ENCODE measurements at places on chromosomes 1 and 21.

DNA sequence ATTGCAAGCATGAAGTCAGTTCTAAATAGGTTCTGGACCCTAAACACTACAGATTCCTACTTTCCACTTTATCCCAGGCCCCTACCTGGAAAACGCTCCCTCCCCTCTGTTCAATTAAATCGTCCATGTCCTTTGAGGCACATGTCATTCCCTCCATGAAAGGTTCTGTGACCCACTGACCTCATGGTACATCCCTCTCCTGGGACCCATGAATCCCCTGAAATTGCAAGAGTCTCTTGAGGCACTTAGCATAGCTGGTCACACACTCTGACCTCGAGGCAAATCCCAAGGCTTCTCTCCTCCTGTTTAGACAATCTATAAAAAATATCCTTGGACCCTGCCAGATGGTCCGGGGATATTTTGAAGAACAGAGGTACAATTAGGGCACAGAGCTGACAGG lies 34.3 kb upstream of the KRTAP19-8 start:
- DNase-seq = no peak

- DNase-seq = peak; percentile 24
Measured at GRCh38 chr1:95953015-95953414, 719.0 kb downstream of the RWDD3 start.

- DNase-seq = no peak
Measured at GRCh38 chr1:94871031-94871430, 50.9 kb downstream of the SLC44A3 start.

- DNase-seq = no peak
Measured at GRCh38 chr1:26724118-26724517, 28.3 kb downstream of the ARID1A start.

- no peak for DNase-seq
Measured at GRCh38 chr1:245598524-245599305, 443.9 kb downstream of the KIF26B start.

- DNase-seq = no peak
Measured at GRCh38 chr1:31977385-31978131, 36.1 kb upstream of the KHDRBS1 start.

DNA sequence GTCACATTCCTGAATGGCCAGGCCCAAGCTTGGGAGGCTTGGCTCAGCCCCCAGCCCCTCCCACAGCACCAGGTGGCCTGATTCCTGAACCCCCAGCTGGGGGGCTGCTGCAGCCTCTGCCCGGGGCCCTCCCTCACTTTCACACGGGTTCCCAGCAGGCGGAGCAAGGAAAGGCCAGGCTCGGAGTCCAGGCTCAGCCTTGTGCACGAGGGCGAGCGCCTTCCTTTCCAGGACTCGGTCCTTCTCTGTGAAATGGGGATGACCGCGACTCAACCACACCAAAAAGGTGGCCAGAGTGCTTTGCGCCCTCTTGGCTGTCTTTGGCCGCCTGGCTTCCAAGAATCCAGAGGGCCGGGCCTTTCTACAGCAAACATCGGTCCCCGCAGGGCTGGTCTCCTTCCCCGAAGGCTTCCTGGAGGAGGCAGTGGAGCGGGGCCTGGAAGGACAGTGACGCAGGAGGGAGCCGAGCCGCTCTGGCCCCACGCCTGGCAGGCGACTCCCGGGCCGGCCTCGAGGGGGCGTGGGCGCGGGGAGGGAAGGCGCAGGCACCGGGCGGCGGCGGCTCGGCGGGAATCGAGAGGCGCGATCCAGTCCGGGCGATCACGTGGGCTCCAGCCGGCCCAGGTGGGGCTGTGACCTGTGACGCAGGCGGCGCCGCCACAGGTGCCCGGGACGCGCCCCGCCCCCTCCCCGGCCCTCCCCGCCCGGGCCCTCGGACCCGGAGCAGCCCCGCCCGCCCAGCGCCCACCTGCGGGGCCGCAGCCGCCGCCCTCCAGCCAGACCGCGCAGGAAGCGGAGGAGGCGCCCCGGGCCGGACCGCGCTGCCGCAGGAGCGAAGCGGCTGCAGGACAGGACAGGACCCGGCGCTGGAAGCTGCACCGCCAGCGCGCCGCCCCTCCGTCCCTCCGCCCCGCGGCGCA lies at the start of gene ARHGEF16:
Gene ARHGEF16, plus strand, starts transcription at position 775 of the 920 bp plus-strand sequence. CDS start 8,420 bp downstream, outside the sequence.
- DNase-seq = no peak

GRCh38 chr1:45687754-45688740 lies at the start of gene TMEM69:
TMEM69 (plus strand) TSS chr1:45688181; CDS start chr1:45691069, 2,888 bp downstream.
- DNase-seq = peak; percentile 86

GRCh38 chr1:202860744-202861419 lies 28.1 kb downstream of the RABIF start:
- no peak for DNase-seq

DNA sequence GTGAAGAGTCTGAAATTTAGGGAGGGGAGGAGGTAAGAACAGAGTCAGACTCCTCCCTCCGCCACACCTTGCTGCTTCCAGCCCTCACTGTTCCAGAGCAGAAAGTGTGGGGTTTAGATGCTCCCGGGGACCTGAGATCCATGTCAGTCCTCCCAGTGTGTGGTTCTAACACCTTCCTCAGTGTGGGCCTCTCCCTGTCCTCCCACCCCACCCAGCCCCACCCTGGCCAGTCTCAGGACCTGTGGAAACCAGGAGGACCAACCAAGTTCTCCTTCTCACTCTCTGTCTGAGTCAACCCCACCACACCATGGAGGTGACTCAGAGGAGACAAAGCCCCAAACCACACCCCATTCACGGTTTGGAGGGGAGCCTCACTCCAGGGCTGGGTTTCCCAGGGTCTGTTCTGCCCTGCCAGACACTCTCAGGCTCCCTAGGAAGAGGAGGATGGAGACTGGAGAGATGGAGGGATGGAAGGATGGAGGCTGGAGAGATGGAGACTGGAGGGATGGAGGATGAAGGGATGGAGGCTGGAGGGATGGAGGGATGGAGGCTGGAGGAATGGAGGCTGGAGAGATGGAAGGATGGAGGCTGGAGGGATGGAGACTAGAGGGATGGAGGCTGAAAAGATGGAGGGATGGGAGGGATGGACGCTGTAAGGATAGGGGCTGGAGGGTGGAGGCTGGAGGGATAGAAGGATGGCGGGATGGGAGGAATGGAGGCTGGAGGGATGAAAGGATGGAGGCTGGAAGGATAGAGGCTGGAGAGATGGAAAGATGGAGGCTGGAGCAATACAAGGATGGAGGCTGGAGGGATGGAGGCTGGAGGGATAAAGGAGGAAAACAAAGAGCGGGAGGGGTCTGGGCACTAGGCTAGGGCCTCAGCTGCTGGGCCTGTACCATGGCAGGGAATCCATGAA lies 100.9 kb upstream of the RUNX3 start:
- no peak for DNase-seq

DNA sequence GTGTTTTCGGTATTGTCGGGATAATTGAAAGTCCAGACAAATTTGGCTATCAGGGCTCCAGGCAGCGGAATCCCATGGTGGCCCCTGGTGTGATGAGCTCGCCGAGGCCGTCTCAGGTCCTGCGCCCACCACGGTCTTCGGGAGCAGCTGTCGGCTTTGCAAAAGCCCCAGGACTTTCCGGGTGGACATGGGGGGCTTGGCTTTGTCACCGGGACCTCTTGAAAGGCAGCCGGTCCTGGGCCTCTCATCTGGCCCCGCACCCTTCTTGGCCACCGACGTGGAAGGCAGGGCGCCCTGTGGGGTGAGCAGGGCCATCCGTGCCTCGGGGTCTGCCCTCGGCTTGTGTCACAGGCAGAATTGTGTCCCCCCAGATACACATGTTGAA lies 87.1 kb upstream of the ACTRT2 start:
- no peak for DNase-seq

DNA sequence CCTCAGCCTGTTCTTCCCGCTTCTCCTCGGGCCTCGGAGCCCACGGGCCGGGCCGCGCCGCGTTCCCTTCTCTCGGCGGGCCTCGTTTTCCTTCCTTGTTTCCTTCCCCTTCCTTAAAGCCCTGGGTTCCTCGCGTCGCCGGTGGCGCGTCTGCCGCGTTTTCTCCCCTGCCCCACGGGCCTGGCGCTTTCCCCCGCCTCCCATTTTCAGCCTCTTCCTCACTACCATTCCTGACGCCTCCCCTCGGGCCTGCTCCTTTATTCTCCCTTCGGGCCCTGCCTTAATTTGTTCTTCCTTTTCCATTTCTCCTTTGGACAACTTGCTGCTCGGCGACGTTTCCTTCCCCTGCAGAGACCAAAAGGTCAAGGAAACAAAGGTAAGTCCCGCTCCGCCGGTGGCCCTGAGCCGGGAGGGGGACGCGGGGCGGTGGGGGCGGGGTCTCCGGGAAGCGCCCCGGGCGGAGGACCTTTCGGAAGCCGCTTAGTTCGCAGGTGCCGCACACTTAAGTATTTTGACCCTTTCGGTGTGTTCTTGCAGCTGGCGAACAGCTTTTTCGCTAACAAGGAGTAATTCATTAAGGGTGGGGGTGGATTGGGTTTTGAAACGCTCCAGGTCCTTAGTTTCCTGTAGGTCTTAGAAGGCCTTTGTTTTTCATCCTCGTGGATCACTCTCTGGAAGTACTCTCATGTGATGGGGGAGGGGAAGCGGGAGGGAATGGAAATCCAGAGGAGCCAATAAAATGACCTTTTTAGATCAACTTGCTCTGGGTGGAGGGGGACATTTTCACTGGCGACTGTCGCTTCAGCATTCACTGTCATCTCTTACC lies 780 bp downstream of the YTHDF2 start:
- DNase-seq = peak; percentile 12

- DNase-seq = peak; percentile 54
Measured at GRCh38 chr1:66503841-66504470, 30.0 kb upstream of the SGIP1 start.

DNA sequence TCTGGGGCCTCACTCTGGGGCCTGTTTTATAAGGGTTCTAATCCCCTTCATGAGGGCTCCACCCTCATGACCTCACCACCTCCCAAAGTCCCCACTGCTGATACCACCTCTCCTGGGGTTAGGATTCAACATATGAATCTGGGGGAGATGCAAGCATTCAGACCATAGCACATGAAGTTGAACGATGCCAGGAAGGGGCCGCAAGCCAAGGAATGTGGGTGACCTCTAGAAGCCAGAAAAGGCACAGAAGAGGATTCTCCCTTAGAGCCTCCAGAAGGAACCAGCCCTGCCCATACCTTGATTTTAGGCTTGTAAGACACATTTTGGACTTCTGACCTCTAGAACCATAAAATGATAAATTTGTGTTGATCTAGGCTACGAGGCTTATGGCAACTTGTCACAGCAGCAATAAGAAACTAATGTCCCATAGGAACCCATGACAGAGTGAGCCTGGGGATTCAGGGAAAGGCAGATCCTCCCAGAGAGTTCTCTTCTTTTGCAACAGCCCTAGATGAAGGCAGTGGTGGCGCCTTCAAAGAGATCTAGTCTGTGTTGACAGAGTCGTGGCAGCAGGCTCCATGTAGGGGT lies 27.9 kb downstream of the TRIM67 start:
- DNase-seq = no peak

DNA sequence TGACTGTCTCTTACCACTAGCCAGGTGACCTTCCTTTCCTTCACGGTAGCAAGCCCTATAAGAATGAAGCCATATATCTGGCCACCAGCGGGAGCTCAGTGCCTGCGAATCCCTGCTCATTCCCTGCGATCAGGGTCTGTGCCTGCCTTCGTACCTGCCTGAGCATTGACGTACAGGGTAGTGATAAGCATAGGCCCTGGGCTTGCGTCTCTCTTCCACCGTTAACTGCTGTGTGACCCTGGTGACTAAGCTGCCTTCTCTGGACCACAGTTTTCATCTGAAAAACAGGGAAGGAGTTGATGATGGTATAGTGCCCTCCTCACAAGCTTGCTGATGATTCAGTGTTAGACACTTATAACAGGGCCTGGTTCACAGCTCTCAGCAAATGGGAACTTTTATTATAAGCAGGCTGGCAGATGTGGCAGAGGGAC lies 4.1 kb downstream of the ZC3H12A start:
- no peak for DNase-seq

- no peak for DNase-seq
Measured at GRCh38 chr1:224377676-224378006, 21.0 kb downstream of the CNIH4 start.

DNA sequence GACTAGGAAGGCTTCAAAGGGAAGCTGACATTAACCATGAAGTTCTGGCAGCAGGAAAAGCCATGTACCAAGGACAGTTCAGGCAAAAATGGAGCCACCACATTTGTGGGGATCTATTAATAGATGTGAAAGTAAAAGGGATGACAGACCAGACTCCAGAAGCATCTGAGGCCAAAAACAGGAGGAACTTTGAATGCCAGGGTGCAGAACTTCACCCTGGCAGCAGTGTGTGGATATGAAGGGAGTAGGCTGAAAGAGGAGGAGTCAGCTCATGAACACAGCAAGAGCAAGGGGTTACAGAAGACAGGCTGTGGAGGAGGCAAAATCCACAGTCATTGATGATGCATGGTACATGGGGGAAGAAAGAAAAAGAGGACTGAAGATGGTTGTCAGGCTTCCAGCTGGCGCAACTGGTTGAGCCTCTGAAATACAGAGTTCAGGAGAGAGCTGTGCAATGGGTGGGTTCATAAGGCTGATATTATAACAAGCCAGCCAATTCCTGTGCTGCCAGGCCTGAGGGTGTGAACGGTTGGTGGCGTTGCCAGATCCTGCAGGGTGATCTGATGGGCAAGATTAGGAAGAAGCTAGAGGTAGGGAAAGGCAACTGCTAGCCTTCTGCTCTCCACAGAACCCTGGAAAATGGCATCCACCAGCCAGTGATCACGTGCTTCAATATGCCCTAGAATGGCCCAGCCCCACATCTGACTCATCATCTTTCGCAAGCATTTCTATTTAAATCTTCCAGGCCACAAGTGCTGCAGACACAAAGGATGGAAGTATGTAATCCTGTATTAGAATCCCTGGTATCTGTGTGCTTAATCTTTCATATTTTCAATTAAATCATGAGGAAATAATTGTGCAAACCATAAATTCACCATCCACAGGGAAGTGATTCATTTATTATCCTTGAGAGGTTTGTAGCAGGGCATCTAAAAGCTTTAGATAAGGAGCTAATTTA lies 81.9 kb downstream of the SLC25A24 start:
- DNase-seq = no peak

GRCh38 chr1:203619091-203619780 lies 7.4 kb upstream of the ATP2B4 start:
- no peak for DNase-seq

GRCh38 chr1:70360321-70360720 lies 5.8 kb upstream of the ANKRD13C start:
- DNase-seq = no peak

DNA sequence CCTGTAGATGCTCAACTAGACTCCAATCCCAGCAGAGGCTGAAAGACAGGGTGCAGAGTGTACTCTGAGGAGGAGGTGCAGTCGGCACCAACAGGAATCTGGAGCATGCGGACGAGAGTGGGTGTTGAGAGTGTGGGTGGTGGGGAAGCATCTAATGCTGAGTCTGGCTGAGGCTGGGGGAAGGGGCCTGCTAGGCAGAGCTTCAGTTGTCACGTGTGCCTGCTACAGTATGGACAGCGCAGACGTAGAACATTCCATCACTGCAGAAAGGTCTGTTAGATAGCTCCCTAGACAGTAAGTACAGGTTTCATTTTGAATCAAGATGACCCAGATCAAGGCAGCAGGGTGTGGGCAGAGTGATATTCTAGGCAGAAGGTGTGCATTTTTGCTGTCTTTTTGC lies 23.1 kb downstream of the SNAP47 start:
- DNase-seq = no peak

Measured in globus pallidus (tissue), 1 donor.